ENCODE measurements at places on chromosomes 16 and 17. TPM values are rescaled to one million over a fixed set of nuclear protein-coding genes. Genes with fewer than 3 reads are reported as not detected.

TOM1L1 gene
- total RNA-seq, result not detected

EPX gene
- total RNA-seq, result not detected

AANAT gene
- not detected for total RNA-seq

KRTAP2-2 gene
- total RNA-seq, result not detected

ARHGAP44 gene
- 0.37 TPM for total RNA-seq

YPEL2 gene
- total RNA-seq, result 9.0 TPM

MT3 gene
- 6.2 TPM for total RNA-seq

VTN gene
- total RNA-seq, result not detected

DNA sequence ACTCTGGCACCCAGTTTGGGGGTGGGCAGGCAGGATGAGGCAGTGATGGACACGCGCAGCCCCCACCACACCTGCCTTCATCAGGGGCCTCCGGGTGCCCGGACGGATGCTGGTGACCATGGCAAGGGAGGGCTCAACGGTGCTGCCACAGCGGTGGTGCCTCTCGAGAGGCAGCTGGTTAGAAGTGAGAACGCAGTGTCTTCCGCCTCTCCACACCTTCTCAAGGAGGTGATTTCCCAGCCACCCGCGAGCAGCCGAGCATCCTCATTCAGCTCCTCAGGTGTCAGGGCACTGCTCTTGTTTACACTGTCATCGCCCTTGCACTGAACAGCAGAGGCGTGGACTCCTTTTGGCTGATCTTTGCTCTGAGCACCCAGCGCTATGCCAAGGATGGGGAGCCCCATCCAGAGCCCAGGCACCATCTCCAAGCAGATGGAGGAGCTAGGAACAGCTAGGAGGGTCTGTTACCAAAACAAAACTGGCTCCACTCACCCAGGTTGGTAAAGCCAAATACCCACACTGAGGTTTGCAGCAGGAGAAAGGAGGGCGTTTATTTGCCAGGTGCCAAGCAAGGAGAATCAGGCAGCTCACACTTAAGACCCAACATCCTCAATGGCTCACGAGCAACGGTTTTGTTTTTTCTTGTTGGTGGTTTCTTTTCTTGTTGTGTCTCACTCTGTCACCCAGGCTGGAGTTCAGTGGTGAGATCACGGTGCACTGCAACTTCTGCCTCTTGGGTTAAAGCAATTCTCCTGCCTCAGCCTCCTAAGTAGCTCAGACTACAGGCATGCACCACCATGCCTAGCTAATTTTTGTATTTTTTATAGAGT lies 174.3 kb upstream of the TNRC6C start:
- DNase-seq, result peak; percentile 61

- DNase-seq, result no peak
Observed at GRCh38 chr17:75003070-75003956, 9.2 kb upstream of the MRPL58 start.

- DNase-seq, result no peak
Observed at GRCh38 chr16:86584071-86584685, 5.8 kb downstream of the FOXL1 start.

DNA sequence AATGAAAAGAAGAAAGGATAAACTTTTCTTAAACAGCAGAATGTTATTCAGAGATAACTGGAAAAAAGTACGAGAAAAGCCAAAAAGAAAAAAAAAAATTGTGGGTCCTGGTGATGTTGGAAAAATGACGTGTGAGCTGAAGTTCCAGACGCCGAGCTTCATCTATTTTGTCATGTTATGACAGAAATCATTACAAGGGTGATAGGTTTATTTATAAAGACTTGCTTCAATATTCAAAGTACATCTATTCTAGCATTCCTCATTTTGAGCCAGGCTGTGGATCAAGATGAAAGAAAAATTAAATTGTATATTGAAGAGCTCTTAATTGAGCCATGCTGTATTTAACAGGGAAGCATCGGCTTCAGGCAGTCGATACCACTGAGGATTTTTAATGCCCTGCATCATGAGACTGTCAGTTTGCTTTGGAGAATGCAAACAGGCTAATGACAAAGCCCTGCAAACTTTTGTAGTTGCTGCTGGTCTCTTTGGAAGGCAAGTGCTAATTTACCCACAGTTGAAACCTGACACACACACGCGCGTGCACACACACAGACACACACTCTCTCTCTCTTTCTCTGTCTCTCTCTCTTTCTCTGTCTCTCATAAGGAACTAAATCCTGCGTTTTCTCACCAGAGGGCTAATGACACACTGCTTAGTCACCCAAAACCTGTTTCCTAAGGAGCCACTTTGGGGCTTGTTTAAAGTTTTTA lies 110.7 kb downstream of the WWOX start:
- DNase-seq, result no peak

GRCh38 chr17:17888821-17889220 lies 52.0 kb upstream of the SREBF1 start:
- DNase-seq, result no peak

All from activated CD8-positive, alpha-beta T cell treated with anti-CD3 and anti-CD28 coated beads, Interleukin-2, amount 10 ng/mL, durations not matched to agents 7 days and 5 days (primary cell).